ENCODE measurements at places on chromosomes 16 and 17.

- DNase-seq: no peak
These were observed 78.0 kb upstream of the GAS7 start for GRCh38 chr17:10276436-10276835.

- DNase-seq: no peak
These were observed 15.1 kb downstream of the TIMM22 start for GRCh38 chr17:1011760-1012735.

- no peak for DNase-seq
These were observed 6.5 kb downstream of the NMRAL1 start for GRCh38 chr16:4467916-4468315.

DNA sequence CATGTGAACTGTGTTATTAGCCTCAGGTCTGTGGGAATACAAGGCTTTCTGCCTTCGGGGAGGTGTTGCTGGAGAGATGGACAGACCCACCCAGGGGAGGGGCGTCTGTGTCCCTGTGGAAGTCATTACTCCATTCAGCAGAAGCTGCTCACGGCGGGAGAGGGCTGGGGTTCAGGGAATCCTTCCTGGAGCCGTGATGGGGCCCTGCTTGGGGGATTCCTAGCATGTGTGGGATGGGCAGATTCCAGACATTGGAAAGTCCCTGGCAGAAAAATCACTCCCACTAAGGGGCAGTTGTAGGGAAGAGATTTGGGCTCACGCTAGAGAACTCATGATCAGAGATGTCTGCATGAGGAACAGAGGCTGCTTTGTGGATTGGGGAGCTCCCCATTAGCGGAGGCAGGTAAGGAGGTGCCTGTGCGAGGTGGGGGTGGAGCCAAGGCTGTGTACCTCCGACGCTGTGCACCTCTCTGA lies 56.3 kb upstream of the IL34 start:
- DNase-seq: no peak

- no peak for DNase-seq
These were observed 21.2 kb downstream of the AKAP1 start for GRCh38 chr17:57106107-57106835.

DNA sequence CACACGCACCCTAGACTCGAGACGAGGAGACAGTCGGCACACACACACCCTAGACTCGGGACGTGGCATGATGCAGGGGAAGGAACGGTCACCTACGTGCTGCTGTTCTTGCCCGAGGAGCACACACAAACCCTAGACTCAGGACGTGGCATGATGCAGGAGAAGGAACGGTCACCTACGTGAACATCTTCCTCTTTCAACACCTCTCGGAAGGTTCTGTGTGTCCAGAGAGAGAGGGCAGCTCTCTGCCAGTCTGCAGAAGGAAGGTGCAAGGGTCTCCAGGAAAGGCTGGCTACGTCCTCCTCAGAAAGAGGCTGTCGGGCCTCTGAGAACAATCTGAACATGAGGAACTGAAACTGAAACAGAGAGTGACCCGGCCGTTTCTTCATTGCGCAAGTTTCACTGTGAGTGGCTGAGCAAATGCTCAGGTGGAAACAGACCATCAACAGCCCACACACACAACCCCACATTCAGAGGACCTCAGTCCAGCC lies 43.4 kb downstream of the ZNF276 start:
- DNase-seq: no peak

DNA sequence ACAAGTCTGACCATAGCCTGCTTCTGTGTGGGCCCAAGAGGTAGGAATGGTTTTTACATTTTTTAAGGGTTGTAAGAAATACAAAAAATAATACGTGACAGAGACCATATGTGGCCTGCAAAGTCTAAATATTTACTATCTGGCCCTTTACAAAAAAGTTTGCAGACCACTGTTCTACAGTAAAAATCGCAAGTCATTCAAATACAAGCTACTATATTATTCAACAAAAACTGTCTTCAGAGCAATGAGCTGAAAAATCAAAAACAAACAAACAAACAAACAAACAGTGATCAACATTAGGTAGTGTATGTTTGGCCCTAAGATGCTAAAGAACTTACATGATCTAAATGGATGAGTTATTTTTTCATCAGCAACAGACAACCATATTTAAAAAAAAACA lies 32.5 kb downstream of the IKZF3 start:
- no peak for DNase-seq

- DNase-seq: no peak
These were observed 6.4 kb downstream of the CD300LB start for GRCh38 chr17:74524653-74525464.

DNA sequence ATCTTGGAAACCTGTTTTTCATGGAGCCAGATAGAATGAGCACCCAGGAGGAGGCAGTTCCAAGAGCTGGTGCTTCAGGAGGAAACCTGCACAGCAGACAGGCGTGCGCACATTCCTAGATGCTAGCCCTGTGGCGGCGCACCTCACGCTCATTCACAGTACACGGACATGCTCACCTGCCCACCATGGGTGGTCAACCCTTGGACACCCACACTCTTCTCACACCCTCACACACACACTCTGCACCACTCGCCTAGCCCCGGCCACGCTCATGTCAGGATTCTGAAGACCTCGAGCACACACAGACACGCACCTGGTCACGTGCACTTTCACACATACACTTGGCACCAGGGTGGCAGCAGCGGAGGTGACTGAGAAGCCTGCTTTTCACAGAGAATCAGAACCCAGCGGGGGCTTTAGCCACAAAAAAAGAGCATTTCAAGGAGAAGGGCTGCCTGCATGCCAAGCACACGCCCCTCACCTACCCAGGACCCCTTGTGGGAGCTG lies 28.6 kb downstream of the RAI1 start:
- no peak for DNase-seq

- DNase-seq: no peak
These were observed 17.1 kb downstream of the SPIRE2 start for GRCh38 chr16:89845417-89845816.

DNA sequence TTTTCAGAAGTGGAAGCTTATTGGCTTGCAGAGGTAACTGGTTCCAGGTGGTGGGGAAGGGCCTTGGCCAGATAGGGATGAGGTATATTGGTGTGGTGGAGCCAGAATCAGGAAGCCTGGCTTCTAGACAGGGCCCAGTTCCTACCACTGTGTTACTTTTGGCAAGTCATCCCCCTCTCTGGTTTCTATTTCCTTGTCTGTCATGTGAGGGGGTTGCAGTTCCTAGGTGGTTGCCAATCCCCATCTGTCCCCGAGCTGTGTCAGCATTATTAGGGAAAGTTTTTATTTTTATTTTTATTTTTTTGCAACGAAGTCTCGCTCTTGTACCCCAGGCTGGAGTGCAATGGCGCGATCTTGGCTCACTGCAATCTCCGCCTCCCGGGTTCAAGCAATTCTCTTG lies 3.0 kb downstream of the SMCR8 start:
- no peak for DNase-seq

GRCh38 chr17:71316176-71316897 lies 804.5 kb upstream of the SOX9 start:
- no peak for DNase-seq

GRCh38 chr17:4607773-4608187 lies 23.5 kb downstream of the SMTNL2 start:
- no peak for DNase-seq

- no peak for DNase-seq
These were observed 28.3 kb upstream of the ZNF469 start for GRCh38 chr16:88354229-88355092.

- no peak for DNase-seq
These were observed 10.2 kb downstream of the CNTNAP1 start for GRCh38 chr17:42692489-42692888.

DNA sequence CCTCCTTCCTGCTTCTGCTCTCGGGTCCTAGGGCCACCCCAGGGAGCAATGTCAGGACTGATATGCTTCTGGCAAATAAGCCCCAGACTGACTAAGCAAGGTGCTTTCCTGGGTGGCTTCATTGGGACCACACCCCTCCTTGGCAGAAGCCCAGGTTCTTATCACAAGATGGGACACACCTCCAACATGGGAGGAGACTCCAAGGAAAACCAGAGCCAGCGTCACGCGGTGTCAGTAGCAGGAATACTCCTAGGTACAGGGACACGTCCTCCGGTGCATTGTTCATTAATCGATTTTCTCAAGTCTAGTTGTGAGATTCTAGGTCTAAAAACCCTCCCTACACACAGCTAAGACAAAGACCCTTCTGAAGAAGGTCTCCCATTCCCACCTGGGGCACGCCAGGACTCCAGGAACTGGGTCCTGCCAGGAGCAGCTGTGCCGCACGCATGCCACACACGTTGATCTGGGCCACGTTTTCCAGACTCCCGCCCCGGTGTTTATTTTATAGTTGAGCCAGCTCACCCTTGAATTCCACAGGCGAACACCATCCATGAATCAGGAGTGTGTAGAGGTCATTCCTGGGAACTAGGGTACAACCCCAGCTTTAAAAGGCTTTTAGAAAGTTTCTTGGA lies 30.8 kb downstream of the FA2H start:
- DNase-seq: no peak

DNA sequence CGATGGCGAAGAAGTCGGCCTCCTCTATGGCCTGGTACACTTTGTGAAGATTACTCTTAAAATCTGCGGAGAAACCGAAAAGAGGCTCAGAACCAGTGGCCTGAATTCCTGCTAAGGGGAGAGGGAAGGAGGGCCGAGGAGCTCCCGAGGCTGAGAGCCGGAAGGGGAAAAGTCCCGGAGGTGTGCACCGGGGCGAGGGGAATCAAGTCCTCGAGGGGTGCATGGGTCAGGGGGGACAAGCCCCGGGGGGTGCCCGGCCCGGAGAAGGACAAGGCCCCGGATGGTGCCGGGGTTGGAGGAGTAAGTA lies 495 bp downstream of the PARN start:
- DNase-seq: no peak

DNA sequence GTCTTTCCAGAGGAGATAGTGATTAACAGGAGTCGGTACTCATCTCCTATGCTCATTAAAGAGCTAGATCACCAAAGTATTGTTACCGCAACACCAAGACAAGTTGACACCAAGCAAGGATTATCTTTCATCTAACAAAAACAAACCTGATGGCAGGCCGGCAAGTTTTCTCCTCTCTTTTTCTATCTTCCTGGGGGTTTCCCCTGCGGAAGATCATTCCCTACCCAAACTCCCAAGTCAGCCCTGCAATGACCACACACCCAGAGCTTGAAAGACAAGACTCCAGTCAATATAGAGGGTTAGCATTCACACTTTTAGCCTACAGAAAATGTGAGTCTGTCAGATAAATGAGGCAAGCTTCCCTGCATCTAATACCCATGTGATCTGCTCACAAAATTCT lies 312.1 kb downstream of the SOX9 start:
- DNase-seq: no peak

DNA sequence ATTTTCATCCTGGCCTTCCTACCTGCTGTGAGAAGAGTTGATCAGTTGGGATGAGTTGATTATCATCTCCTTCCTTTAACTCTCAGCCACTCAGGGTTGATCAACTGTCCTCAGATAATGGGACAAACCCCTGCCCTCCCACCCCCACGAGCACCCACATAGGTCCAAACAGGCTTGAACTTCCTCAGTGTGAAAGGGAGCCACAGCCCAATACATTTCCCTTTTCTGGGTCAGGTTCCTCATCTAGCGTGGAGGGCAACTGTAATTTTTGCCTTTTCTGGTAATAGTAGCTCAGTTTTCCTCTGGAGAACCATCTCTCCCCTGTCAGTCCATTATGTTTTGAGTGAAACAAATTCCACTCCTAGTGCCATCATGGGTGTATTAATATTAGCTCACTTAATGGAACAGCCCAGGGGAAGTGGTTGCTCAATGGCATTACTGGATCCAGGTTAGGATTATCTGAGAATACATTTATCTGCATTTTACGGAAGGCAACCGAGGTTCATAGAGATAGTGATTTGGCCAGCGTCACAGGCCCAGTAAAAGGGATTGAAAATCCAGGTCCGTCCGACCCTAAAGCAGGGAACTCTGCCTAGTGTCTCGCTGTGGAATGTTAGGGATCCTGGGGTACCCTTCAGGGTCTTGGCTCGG lies 476 bp upstream of the LPCAT2 start:
- DNase-seq: no peak

- DNase-seq: no peak
These were observed 4.7 kb upstream of the TPPP3 start for GRCh38 chr16:67397812-67398545.

DNA sequence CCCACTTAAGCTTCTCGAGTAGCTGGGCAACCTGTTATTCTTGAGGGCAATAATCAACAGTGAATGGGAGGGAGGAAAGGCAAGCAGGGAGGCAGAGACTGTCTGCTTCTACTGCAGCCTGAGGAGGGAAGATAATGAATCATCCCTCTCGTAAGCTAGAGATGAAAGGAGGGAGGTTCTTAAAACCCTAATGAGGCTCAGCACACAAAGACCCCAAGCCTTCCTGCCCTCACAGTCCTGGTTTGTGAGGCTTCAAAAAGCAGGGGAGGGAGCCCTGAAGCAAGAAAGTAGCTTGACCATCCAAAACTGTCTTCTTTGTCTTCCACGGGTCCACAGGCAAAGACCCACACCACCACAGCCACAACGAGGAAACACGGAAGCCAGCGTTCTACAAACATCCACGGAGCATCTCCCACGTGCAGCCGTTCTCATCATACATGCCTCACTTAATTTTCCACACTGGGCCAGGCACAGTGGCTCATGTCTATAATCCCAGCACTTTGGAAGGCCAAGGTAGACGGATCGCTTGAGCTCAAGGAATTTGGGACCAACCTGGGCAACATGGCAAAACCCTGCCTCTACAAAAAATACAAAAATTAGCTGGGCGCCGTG lies 1.8 kb downstream of the PIK3R5 start:
- no peak for DNase-seq

DNA sequence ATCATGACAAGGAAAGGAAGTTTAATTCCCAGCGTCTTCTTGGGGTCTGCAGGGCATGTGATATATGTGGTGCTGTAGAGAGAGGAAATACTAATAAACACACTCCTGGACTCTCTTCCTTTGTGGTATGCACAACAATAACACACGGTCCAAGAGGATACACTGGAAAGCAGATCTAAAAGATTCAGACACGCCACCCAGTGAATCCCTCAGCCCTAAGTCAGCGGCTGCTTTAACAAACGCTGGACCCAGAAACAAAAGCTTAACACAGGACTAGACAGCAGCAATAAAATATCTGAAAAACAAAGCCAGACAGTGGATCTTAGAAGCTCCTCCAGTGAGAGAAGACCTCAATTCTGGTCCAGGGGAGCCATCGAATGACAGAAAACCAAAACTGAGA lies 13.1 kb downstream of the CFAP20 start:
- DNase-seq: no peak

Data from cortex of kidney (tissue), 1 donor.